ENCODE measurements at places on chromosomes 4 and X.

GRCh38 chrX:21756785-21757529 lies 959 bp downstream of the SMPX start:
- DNase-seq = no peak

DNA sequence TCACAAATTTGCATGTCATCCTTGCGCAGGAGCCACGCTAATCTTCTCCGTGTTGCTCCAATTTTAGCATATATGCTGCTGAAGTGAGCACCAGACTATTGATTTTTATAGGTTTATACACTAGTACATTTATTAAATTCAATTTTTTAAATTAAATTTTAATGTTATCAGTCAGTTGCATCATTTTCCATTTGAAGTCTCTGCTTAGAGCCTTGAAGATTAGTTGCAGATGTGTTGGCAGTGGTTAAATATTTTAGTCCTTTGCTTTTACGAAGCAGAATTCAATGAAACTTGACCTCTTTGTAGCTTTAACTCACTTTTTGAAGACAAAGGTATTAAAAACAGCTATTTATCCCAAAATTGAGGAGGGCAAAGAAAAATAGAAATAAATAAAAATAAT lies 16.5 kb downstream of the TRAPPC11 start:
- DNase-seq = no peak

DNA sequence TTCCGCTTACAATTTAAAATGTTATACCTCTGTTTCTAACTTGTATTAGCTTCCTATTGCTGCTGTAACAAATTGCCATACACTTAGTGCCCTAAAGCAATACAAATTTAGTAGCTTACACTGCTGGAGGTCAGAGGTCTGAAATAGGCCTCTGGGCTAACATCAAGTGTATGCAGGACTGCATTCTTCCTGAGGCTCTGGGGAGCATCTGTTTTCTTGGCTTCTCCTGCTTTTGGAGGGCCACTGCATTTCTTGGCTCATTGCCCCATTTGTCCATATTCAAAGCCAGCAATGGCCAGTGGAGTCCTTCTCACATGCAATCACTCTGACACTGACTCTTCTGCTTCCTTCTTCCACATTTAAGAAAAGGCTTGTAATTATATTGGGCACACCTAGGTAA lies 639.8 kb upstream of the INTU start:
- no peak for DNase-seq

GRCh38 chr4:94545296-94545695 lies 93.6 kb downstream of the PDLIM5 start:
- DNase-seq = no peak

DNA sequence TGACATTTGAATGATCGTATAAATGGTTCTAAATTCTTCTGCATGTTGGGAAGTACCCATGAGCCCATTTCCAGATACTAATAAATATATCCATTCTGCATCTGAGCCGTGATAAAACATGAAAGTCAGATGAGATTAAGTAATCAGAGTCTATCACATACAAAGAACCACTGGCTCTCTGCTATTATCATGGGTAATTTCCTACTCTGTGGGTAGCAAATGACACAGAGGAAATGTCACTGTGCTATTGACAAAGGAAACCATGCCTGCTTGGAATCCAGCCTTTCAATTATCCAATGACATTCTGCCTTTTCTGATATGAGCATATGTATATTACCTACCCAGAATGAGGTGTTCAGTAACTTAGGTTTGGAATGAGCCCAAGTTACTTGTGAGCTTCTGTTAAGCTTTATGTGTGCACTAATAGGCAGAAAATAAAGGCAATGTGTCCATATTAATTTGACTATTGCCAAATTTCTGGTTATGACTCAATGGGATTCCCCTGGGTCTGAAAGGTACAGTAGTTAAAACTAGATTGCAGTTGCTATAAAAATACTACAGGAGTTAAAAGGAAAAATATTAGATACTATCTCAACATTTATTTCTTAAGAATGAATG lies 238.7 kb upstream of the KCNIP4 start:
- DNase-seq = no peak
